ENCODE measurements at places on chromosomes 3 and 15.

GRCh38 chr15:66619152-66619903, 53.5 kb upstream of the LCTL start:
- peak; percentile 57 for DNase-seq

DNA sequence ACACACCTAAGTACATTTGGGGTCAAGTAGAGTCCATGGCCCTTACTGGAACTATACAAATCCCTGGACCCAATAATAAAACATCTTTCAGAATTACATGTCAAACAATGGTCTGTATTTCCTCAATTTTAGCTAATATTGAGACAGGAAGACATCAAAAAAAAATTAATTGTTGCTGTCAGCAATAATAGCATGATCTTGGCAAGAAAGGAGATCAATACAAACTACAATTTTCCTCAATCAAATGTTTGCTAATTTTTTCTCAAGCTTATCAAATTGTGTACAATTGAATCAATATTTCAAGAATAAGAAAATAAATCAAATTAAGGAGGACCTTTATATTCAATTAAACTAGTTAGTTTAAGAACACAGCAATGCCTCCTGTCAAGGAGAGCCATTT, 62.6 kb downstream of the FSIP1 start:
- no peak for DNase-seq

GRCh38 chr15:90680371-90680935, 36.7 kb upstream of the BLM start:
- DNase-seq: no peak

DNA sequence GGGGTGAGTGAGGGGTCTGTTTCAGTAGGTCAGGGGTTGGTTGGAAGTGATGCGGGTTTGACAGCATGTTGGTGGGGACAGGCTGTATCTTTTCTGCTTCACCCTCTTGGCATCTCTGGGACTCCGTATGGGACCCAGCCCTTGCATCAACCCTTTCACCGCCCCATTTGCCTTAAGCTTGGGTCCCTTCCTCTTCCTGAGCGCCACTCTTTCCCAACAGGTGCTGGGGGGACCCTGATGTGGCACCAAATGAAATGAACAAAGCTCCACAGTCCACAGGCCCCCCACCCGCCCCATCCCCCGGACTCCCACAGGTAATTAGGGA, 1.1 kb downstream of the EIF4G1 start:
- no peak for DNase-seq

GRCh38 chr15:70343961-70344621, 246.4 kb upstream of the TLE3 start:
- no peak for DNase-seq

DNA sequence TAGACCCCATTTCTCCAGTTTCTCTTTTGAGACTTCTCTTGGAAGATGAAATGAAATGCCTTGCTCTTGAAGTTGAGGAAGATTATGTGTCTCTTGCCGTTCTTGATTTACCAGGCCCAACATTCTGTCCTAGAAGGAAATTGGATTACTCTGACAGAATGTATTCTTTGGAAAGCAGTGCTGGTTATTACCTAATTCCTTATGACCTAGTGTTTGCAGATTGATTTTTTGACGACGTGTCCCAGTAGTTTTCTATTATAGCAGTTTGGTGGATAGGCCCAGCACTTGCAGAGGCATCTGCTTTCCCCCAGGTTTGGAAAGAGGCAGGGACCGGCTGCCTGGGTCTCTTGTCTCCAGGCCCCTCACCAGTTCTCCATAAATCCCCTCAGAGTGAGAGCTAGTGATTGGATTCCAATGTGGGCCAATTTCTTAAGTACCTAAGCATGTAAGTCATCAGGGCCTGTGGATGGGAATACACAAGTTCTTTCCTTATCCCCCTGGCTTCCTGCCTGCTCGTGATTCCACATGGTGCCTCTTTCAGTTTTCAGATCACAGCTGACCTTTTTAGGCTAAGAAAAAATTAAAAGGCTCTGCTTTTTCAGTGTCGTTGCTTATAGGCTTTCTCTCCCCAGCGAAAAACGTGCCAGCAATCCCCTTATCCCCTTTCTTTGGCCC, 50.2 kb downstream of the EPHB3 start:
- no peak for DNase-seq

DNA sequence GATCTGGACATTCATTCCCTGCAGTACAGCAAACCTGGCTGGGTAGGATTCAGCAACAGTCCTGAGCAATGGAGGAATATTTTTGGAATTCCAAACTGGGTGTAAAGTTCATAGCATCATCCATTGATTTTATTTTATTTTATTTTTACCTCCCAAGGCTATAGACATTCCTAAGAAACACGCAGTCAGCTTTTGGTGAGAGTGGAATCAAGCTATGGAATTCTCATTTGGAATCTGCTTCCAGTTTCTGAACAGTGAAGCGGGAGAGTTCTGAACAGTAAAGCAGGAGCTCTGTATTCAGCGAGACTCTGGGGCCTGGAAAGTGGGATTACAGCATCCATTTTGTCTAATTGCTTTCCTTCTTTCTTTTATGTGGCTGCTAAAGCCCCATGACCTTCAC, 1.4 kb upstream of the PDZRN3 start:
- no peak for DNase-seq

DNA sequence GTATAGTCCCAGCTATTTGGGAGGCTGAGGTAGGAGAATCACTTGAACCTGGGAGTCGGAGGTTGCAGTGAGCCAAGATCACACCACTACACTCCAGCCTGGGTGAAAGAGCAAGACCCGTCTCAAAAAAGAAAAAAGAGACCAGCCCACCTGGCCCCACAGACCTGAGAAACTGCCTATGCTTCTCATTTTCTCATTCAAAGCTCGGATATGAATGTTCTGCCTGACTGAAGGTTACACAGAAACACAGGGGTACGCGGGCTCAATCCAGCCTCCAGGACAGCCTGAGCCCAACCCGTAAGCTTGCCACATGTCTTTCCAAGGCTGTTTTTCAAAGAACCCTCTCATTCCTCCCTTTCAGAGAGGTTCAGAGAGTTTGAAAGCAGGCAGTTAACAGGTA, 9.7 kb upstream of the LRRC15 start:
- DNase-seq: no peak

GRCh38 chr3:61029194-61029593, 222.1 kb downstream of the FHIT start:
- DNase-seq: no peak

GRCh38 chr15:73571346-73571745, 61.8 kb downstream of the NPTN start:
- peak; percentile 67 for DNase-seq

DNA sequence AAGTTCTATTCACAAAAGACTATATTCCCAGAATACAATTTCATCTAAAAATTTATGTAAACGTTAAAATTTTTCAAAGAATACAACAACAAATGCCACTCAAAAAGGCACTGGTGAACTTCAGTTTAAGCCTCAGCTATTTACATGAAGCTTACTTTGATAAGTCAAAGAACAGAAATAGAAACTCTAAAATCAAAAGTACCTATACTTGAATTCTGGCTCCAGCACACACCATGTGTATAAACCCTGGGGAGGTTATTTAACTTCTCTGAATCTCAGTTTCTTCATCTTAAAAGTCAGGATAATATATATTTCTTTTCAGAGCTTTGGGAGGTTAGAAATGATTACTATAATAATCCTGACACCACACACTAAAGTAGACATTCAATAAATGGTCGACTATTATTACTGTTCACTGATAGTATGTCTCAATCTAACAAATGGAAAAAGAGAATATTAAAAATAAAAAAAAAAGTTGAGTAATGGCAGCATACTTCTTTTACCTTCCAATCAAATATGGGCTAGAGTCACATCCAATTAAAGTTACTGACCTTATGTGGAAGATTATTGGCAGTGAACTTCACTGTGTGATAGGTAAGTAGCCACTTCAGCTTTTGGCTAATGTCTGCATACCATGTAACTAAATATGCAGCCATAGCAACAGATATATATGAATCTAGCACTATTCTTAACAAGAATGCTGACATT, 248.4 kb downstream of the ISL2 start:
- DNase-seq: no peak

DNA sequence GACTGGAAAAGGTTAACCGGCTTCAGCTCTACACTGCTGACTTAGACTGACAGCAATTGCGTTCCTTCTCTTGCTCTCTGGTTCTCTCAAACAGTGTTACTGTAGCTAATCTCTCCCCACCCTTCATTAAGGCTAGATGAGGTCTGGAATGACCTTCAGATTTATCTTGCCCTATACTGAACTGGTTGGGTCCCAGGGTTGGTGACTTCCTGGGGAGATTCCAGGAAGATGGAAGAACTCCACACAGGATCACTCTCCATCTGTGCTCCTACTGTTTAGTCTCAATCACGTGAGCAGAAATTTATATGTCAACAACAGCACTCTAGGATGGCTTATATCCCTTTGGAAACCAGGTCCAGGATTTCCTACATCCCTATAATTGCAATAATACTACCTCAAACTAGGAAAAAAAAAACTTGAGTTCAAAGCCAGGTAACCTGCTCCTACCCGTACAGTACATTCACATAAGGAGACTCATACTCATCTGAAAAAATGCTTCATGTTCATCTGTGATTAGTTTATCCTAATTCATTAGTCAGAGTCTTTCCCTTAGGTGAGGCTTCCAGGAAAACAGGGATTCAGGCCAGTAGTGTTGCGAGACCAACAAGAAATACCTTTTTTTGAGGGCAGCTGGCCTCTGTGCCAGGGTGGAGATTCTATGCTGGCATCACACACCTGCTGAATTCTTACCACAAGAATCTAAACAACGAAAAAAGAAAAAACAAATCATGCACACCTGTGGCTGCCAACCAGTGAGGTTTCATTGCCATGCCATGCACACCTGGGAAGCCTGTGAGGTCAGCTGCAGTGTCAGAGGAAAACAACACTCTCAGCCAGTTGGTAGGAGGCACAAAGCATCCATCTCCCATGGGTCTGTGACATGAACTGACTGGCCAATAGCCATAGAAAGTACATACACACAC, 297.3 kb downstream of the MECOM start:
- DNase-seq: no peak

DNA sequence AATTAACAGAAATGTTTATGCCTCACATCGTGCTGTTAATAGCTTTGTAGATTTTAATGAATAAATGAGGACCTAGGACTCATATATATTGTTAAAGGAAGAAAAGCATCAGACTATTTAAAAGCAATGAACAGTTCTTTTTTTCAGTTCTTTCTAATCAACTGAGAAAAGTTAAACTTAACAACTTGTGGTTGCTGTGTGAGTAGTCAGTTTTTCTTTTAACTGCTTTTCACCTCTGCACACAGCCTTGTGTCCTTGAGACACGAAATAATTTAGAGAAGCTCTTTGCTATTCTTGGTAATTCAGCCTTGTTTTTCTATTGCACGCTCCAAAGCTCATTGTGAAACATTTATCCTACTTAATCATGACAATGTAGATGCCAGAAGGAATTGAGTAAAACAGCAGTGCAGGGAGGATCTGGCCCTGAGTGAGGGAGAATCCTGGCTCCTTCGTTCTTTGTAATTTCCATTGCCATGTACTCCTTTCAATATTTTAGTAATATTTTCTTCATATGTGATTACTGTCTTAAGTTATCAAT, 499.0 kb downstream of the PYDC2 start:
- no peak for DNase-seq

DNA sequence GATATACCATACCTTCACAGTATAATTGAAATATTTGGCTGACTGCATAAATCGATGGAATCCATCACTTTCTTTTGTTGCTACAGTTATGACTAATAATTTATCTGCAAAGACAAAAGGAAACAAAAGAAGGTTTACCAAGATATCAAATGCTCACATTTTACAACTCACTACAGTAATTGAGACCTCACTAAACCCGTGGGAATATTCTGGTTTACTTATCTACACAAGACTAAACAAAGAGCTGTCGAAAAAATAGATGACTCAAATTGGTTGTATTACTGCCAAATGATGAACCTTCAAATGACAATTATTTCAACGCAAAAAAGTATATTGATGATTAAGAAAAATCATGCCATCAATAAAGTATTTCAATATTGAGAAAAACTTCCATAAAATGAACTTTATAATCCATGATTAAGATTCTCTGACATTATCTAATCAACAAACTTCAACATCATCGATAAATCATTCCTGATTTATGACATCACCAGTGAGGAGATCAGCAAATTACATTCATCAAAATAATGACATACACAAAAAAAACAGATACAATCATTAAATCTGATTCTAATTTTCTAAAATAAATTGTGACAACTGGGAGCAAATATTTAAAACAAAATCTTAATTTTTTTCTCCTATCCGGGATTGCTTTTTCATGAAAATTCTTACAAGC, 36.7 kb downstream of the PLOD2 start:
- no peak for DNase-seq

GRCh38 chr15:90650956-90651689, 66.0 kb upstream of the BLM start:
- DNase-seq: no peak

DNA sequence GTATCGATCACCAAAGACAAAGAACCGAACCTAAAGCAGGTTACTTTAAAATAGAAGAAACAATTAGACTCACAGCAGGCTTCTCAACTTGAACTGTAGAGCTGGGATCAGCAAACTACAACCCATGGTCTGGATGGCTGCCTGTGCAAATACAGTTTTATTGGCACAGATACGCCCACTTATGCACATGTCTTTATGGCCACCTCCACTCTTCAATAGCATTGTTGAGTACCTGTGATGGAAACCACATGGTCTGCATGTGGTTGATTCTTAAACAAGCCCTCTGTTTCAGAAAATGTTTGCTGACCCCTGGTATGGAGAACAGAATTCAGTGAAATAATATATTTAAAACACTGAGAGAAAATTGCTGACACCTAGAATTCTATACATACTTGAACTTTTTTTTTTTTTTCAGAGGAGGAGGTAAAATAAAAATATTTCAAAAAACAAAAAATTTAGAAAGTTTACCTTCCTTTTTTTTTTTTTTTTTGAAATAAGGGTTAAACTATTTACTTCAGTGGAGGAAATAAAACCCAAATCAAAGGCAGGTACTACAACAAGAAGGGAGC, 263.8 kb upstream of the ATP10A start:
- no peak for DNase-seq

DNA sequence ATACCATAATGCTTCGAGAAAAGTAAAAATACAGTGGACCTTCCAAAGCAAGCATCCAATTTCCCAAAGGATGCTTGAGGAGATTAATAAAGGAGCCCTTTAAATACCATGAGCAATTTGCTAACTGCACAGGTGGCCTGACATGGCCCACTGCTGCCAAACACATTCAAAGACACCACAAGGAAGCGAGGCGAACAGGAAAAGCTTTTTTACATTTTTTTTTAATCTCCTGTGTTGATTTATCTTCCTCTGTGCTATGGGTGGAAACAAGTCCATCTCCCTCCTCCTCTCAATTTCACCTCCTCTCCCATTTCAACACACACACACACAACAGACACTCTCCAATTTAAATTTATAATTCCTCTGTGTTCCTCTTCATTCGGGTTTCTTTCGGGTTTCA, 243.4 kb downstream of the IGSF11 start:
- no peak for DNase-seq

- no peak for DNase-seq
Observed at GRCh38 chr15:82910721-82911120, 41.8 kb downstream of the HOMER2 start.
